ENCODE measurements at places on chromosomes 1 and 21.
A peak's percentile ranks its signal among the peaks of the same experiment; 100 is the strongest.

DNA sequence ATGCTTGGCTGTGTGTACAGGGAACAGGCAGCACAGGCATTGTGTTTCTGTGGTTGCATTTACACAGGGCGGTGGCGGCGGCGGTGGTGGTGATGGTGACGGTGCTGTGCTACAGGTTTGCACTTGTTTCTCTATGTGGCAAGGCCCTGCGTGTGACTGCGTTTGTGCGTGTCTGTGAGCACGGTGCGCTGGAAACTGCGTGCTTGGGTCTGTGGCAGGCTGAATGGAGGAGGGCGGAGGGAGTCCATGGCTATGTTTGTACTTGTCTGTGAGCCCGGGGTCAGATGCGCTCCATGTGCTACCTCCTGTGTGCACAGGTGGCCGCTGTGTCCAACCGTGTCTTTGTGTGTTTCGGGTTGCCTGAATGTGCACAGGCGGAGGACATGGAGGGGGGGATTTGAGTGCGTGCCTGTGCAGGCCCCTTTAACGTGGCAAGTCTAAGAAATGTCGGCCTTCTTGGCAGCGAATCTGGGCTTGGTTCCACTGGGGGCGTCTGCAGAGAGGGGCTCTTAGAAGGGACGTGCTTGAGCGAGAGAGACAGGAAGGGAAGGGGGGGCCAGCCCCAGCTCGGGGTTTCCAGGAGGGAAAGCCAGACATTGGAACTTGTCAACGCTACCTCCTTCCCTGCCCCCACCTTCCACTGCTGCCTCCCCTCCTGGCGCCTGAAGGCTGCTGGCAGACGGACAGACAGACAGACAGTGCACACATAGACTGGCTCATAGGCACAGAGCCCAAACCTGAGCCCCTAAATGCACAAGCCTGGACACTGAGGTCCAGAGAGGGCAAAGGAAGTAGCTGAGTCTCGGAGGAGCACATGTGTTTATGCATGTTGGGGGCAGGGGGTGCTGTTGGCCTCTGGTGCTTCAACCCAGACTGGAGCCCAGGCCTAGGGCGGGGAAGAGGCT is 32.7 kb upstream of the WASF2 start:
- peak; percentile 36 for DNase-seq

- no peak for DNase-seq
Measured at GRCh38 chr1:160030657-160031364, 979 bp downstream of the PIGM start.

DNA sequence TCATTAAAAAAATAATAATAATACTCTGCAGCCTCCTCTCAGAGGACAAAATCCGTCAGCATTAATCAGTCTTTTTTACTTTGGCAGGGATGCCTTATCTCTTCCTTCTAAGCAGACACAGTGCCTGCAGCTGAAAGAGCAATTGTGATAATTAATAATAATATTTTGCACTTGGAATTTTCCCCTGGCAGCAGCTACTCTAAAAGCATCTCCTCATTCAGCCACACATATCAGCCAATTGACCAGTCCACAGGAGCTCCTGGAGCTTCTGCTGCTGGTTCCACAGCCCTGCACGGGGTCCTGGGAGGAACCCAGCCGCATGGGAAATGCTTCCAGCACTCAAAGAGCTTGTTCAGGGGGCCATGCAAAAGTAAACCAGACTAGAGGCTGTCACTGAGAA is 31.0 kb upstream of the VWA5B1 start:
- no peak for DNase-seq

DNA sequence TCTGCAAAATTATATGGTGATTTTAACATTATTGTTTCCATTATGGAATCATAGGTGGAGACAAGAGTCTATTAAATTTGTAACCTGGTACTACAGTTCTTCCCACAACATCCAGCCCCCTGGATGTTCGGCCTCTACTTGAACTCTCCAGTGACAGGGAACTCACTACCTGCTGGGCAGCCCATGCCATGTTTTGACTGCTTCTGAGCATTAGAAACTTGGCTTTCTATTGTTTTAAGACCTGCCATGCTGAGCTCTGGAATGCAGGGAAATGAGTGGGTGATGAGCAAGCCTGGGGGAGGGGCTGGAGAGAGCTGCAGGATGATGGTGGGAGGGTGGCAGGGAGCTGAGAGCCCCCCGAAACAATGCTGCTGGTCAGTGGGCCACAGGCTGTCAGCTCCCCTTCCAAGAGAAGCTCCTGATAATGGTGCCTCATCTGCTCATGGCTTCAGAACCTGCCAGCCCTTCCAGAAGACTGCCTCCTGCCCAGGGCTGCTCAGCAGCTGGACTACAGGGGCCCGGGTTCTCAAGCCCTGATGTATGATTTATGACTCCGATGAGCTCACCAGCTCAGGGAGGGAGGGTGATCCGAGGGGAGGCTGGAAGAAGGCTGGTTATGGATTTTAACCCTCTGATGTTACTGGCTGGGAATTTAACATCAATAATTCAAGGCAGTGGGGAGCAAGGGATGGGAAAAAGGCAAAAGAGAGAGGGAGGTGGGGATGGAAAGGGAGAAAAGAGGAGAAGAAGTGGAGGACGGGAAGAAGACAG is 205.0 kb downstream of the HIVEP3 start:
- peak; percentile 90 for DNase-seq

DNA sequence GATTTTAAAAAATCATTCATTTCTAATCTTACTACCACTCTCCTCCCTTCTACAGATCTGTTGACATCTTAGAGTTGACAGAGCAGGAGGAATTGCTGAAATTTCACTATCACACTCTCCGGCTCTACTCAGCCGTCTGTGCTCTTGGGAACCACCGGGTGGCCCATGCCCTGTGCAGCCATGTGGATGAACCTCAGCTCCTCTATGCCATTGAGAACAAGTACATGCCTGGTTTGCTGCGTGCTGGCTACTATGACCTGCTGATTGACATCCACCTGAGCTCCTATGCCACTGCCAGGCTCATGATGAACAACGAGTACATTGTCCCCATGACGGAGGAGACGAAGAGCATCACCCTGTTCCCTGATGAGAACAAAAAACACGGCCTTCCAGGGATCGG is 276.7 kb downstream of the ZP4 start:
- no peak for DNase-seq

DNA sequence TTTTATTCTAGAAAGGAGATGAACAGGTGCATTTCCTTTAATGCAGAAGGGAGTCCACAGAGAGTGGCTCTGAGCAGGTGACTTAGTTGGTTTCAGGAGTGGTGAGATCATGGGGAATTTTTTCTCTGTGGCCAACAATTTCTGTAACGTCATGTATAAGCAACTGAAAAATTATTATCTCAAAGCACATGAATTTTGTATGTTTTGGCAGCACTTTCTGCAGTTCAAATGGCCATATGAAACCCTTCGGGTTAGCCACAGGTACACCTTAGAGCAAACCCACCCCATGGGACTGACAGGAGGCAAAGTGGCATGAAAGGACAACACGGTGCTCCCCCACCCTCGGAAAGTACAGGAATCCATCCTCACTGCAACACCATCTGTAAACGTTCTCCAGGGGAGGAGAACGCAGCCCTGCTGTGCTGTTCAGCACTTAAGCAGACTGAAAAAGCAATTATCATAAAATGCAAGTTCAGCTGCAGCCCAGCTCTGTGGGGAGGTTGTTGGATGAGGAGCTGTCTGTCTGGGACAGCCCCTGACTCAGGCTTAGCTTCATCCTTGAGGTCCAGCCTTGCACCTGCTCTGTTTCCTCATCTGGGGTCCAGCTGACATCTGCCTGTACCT is 55.8 kb upstream of the CLDN14 start:
- DNase-seq: no peak

DNA sequence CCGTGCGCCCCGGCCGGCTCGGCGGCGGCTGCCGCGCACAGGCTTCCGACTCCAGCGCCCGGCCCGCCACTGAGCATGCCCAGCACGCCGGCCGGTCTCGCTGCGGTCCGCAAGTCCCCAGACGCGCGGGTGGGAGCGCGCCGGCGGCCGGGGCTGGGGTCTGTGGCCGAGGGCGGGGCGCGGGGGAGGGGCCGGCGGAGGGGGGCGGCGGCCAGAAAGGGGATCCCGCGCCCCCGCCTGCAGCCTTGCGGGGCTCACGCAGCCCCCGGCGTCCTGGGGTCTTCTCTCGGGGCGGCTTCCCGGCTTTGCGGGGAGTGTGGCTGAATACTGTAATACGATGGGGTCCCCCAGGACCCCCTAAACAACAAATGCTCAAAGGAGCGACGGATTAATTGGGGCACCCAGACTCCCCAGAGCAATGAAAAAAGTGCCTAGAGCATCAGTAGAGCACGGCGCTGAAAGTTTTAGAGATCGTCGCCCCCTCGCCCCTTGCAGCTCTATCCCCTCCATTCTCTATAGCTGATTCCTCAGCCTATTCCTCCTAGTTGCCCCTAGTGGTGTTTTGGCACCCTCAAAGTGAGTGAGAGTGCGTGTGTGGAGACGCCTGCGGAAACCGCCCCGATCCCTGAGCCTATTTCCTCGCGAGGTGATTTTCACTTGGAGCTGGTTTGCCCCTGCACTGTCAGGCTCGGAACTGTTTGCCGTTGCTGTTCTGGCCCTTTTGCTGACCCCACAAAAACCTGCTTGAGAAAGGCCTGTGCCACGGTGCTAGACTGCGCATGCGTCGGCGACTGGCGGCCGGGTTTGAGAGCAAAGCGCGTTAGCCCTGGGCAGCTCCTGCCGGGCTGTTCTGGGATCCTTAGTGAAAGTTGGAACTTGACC is at the start of gene VAV3:
VAV3 (minus strand) TSS at position 71 of the 882 bp plus-strand sequence. CDS start 311 bp downstream, outside the sequence.
- peak; percentile 55 for DNase-seq

GRCh38 chr1:103108376-103109150 is at the start of gene COL11A1:
TSS of gene COL11A1 (minus strand) at chr1:103108522. CDS start at chr1:103108178, 344 bp downstream.
- peak; percentile 72 for DNase-seq

DNA sequence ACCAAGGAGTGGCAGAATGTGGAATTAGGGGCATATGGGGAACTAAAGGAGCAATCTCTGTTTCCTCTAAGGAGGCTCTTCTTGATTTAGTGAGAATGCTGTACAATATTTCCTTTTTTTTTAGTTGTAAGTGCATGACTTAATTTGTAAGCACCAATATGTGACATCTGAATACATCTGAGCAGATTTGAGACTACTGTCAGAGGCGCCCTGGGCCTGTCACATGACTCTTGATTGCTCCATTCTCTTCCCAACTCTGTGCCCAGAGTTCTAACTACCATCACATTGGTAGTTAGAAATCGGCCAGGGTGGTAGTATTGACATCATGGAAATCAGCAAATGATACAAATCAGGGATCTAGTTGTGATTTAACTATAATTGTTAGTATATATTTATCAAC is 110.1 kb upstream of the LMO4 start:
- no peak for DNase-seq

DNA sequence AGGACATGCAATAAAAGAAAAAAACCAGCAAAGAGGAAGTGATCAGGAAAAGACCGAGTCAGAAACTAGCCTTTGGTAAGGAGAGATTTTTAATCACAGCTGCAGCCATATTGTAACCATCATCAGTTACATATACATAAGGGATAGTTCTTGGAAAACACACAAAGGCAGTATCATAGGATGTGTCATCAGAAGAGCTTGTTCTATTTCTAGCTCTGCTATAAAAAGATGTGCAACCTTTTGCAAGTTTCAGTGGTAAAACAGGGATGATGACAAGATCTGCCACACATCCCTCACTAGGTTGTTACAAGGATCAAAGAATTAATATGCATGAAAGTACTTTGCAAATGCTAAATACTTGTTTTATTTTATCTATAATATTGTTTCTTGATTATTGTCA is 342.0 kb downstream of the VAV3 start:
- no peak for DNase-seq

DNA sequence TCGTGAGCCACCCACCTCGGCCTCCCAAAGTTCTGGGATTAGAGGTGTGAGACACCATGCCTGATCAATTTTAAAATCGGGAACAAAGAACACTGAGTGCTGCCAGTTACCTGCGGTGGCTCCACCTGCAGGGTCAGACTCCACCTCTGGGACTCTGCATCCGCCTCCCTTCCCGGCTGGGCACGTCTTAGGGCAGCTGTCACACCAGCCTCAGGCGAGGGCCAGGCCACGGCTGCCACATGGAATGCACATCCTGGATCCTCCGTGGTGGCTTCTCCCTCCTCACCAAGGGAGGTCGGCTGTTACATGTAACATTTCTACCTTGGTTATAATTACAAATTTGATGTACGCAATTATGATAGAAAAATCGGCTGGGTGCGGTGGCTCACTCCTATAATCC is 5.9 kb upstream of the MXRA8 start:
- DNase-seq: no peak

- no peak for DNase-seq
Measured at GRCh38 chr1:111204983-111205713, 4.7 kb upstream of the DENND2D start.

- peak; percentile 40 for DNase-seq
Measured at GRCh38 chr1:53686091-53686964, 52.6 kb downstream of the GLIS1 start.

DNA sequence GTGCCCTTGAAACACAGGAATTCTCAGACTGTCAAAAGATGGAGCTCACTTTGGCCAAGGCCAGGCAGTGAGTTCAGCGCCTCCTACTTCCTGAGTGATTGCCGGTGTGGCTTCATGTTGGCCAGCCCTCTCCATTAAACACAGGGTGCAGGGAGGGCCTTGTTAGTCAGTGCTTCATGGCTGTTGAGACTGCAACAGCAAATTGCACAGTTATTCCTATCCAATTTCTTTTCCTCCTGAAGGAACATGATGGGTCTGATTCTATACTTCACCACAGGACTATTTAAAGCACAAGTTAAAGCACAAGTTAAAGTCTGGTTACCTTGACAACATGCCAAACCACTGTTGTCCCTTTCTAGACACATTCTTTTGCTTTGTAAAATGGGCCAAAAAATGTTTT is 156.6 kb downstream of the SIPA1L2 start:
- DNase-seq: peak; percentile 86

DNA sequence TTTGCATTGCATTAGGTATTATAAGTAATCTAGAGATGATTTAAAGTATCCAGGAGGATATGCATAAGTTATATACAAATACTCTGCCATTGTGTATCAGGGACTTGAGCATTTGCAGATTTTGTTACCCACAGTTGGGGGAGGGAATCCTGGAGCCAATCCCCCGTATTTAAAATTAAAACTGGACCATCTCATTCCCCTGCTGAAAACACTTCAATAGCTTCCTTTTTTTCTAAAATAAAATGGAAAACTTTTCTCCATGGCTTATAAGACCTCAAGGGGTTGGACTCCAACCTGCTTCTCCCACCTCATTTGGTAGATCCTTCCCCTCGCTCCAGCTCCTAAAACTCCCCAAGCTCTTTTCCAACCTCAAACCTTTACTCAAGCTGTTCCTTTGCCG is 10.4 kb upstream of the CD34 start:
- no peak for DNase-seq

DNA sequence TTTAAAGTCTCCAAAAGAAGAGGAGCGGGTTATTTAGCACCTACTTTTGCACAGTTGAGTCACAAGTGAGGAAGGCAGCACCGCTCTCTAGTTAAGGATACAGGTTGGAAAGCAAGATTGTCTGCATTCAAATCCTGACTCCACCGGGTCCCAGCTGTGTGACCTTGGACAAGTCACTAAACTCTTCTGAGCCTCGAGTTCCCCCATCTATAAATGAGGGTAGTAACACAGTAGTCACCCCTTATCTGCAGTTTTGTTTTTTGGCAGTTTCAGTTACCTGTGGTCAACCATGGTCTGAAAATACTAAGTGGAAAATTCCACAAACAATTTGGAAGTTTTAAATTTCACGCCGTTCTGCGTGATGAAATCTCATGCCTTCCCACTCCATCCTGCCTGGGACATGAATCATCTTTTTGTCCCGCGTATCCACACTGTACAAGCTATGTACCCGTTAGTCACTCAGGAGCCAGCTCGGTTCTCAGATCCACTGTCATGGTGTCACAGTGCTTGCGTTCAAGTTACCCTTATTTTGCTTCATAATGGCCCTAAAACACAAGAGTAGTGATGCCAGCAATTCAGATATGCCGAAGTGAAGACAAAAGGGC is 49.4 kb downstream of the CAPZB start:
- DNase-seq: peak; percentile 61

GRCh38 chr1:58854576-58854975 is 70.7 kb upstream of the JUN start:
- no peak for DNase-seq

Measured in astrocyte of the spinal cord (primary cell).